Left lung (tissue), 14 donors: ENCODE measurements at places on chromosomes 4 and X. TPM values are rescaled to one million over a fixed set of nuclear protein-coding genes. Genes with fewer than 3 reads are reported as not detected.
A peak's percentile ranks its signal among the peaks of the same experiment; 100 is the strongest.

DNA sequence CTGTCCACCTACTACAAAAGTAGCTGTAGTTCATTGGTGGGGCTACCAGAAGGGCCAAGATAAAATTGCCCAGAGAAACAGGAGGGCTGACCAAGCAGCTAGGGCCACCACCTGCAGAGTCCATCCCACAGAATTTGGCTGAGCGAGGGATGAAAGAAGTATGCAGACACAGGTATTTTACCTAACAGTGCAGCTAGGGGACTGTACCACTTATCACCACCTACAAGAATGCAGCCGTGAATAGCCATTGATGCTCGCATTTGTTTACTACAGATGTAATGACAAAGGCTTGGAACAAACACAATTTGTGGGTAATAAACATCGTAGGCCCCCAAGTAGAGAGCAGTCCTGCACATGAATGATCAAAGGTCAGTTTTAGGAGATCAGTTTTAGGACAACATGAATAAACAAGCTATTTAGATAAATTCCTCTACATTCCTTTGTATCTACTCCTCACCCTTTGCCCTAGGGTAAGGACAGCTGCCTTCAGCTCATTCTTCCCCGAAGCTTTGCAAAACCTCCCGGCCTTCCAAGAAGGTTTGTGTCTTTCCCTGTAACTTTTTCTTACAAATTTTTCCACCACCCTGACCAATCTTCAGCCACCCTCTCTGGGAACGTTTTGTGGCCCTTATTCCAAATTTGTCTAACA lies 49.5 kb downstream of the ZNF718 start:
- no peak overlapping the region for H3K27ac ChIP-seq
- DNase-seq, result no peak
- no peaks in the 10 kb centered on the region for H3K27me3 ChIP-seq
- no peaks in the 10 kb centered on the region for H3K4me1 ChIP-seq
- no peak overlapping the region for H3K4me3 ChIP-seq

The INTS6L gene
- 7.2 TPM for total RNA-seq

DNA sequence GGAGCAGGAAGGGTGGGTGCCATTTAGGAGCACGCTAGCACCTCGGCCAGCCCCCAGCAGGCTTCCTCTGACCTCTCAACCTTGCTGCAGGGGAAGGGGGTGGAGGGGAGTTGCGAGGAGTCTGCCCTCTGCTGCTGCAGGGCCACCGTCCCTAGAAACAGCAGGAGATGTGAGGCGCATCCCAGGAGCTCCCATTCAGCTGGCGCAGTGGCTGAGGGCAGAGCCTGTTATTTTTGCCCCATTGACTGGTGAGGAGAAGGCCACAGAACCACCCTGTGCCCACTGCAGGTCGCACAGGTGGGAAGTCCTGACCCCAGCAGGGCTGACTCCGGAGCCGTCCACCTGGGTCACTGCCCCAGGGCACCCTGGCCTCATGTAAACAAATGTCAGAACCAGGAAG lies 8.0 kb downstream of the PDE6B start:
- DNase-seq, result no peak
- H3K4me1 ChIP-seq, result no peaks in the 10 kb centered on the region
- H3K27ac ChIP-seq, result no peak overlapping the region
- H3K27me3 ChIP-seq, result no peaks in the 10 kb centered on the region
- H3K36me3 ChIP-seq, result no peaks in the 10 kb centered on the region

GRCh38 chr4:144656850-144657249 lies 10.9 kb downstream of the HHIP start:
- no peaks in the 10 kb centered on the region for H3K4me1 ChIP-seq
- H3K36me3 ChIP-seq, result no peaks in the 10 kb centered on the region
- H3K27me3 ChIP-seq, result no peaks in the 10 kb centered on the region
- no peak overlapping the region for H3K27ac ChIP-seq
- DNase-seq, result no peak
- no peak overlapping the region for H3K4me3 ChIP-seq

The GATA1 gene
- 0.55 TPM for total RNA-seq

The BGN gene
- total RNA-seq, result 492 TPM

DNA sequence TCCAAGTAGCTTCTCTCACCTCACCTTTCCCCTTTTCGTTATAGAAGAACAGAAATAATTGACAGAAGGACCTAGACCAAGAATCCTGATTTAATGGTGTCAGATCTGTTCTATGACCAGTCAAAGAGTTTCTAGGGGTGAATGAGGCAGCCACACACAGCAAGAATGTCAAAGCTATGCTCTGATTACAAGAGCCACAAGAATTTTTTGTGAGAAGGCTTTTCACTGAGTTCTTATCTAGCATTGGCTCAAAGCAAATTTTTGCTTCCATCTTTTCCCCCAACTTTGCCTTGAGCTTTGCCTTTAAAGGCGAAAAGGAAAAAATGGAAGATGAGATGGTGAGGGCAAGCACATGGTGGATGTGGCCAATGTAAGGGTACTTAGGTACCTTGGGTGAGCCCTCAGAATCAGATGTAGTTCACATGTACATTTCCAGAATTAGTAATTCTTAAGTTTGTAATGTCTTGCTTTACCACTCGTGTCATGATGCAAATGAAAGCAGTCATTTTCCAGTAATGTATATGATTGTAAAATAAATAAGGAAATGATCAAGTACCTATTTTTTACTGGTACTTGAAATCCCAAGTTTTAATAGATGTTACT lies 23.5 kb downstream of the FMR1 start:
- no peaks in the 10 kb centered on the region for H3K36me3 ChIP-seq
- no peak overlapping the region for H3K4me3 ChIP-seq
- no peak overlapping the region for H3K27ac ChIP-seq
- H3K27me3 ChIP-seq, result no peaks in the 10 kb centered on the region
- no peaks in the 10 kb centered on the region for H3K4me1 ChIP-seq
- no peak for DNase-seq

DNA sequence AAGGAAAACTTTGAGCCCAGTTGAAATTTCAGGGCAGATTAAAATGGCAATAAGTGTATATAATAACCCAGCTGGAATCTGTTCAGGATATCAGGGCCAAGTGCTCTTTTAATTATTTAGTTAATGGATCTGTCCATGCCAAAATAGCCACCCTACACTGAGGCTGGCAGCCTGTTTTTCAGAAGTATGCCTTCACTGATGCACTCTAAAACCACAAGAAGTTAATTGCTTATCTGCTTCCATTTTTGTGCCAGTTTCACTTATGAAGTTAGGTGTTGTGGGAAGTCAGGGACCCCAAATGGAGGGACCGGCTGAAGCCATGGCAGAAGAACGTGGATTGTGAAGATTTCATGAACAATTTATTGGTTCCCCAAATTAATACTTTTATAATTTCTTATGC lies 960.3 kb downstream of the C4orf33 start:
- H3K27ac ChIP-seq, result no peak overlapping the region
- H3K4me3 ChIP-seq, result no peak overlapping the region
- H3K36me3 ChIP-seq, result no peaks in the 10 kb centered on the region
- H3K27me3 ChIP-seq, result no peaks in the 10 kb centered on the region
- H3K4me1 ChIP-seq, result no peaks in the 10 kb centered on the region
- DNase-seq, result no peak

The PDS5A gene
- 73.7 TPM for total RNA-seq

DNA sequence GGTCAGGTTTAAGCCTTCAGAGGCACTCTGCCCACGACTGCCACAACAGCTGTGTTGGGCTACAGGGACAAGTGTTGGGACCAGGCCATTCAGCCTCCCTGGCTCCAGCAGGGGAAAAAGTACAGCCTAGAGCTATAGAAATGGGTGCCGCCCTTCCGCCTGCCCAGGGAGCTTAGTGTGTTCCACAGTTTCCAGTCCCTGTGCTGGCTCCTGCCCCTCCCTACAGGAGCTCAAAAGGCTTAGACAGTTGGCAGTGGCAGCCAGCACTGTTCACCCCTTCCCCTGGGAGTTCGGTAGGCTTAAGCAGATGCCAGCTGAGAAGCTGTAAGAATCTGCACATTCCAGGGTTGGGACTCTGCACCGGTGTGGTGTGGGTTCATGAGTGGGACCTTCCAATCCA lies 408.2 kb upstream of the INTU start:
- H3K4me3 ChIP-seq, result no peak overlapping the region
- H3K27me3 ChIP-seq, result no peaks in the 10 kb centered on the region
- H3K4me1 ChIP-seq, result no peaks in the 10 kb centered on the region
- no peak for DNase-seq

GRCh38 chrX:18286322-18286831 lies 65.7 kb upstream of the BEND2 start:
- H3K27me3 ChIP-seq, result no peaks in the 10 kb centered on the region
- no peak overlapping the region for H3K27ac ChIP-seq
- H3K4me1 ChIP-seq, result no peaks in the 10 kb centered on the region
- no peak for DNase-seq

The PRR32 gene
- not detected for total RNA-seq

DNA sequence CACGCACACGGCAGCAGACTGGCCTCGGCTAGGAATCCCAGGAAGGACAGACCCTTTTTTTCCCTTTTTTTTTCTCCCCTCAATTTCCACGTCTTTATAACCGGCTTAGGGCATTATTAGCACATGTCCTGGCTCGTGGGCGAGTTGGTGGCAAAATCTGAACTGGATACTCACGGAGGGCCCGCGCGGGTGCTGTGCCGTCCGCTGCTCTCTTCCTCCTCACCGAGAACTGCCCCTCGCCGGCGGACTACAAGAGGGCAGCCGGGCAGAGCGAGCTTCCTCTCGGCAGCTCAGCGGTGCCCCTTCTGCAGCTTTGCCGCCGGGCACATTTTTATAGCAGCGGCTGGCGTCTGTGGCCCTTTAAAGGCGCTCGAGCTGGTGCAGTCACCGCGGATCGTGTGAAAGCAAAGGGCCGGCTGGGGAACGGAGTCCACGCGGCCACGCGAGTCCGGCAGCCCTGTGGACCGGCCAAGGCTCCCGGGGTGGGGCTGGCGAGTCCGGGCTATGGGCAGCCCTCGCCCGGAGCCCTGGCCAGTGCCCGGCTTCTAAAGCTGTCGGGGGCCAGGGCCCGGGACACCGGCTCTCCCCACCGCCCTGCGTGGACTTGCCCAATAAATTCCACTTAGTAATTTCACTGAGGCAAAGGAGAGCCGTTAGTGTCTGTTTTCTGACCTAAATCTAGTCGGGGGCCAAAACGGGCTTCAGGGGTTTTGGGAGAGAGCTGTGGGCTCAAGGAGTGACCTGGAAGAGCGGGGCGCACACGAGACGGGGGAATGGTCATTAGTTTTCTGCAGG lies 1.3 kb upstream of the CITED1 start:
- no peak overlapping the region for H3K27ac ChIP-seq
- peaks cover 24% of the 10 kb centered on the region for H3K4me1 ChIP-seq
- no peaks in the 10 kb centered on the region for H3K36me3 ChIP-seq
- peak overlapping the region; percentile 29 for H3K4me3 ChIP-seq

DNA sequence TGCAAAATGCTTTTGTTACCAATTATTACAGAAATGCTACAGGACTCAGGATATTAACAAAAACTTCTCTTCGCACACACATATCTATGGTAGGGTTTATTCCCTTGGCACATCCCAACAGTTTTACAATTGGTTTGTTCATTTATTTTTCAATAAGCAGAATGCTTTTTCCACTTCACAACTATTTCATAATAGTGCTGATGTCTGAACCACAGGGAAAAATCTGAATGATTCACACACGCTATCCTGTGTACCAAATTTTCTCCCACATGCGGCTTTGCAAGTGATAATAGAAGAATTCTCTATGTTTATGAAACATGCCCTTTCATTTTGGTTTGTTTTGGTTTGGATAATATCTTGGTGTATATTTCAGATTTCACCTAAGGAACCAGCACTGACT lies 725.7 kb upstream of the TENM3 start:
- H3K27me3 ChIP-seq, result no peaks in the 10 kb centered on the region
- no peak overlapping the region for H3K27ac ChIP-seq
- no peak for DNase-seq
- H3K4me1 ChIP-seq, result no peaks in the 10 kb centered on the region

The LRP2BP gene
- 0.79 TPM for total RNA-seq

DNA sequence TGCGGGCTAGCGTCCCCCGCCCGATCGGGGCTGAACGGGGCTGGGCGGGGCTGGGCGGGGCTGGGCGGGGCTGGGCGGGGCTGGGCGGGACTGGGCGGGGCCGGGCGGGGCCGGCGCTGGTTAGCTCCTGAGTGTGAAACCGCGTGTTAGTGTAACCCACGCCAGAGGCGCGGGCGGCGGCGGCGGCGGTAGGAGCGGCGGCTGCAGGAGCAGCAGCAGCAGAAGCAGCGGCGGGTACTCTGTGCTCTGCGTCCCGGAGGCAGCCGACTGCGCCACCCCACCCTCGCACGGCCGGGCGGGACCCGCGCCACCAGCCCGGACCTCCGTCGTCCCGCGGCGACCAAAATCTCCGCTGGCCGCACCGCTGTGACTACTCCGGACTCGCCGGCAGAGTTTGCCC lies 128.1 kb downstream of the LAS1L start:
- DNase-seq, result peak; percentile 4
- no peak overlapping the region for H3K4me3 ChIP-seq
- no peaks in the 10 kb centered on the region for H3K36me3 ChIP-seq
- no peaks in the 10 kb centered on the region for H3K4me1 ChIP-seq

DNA sequence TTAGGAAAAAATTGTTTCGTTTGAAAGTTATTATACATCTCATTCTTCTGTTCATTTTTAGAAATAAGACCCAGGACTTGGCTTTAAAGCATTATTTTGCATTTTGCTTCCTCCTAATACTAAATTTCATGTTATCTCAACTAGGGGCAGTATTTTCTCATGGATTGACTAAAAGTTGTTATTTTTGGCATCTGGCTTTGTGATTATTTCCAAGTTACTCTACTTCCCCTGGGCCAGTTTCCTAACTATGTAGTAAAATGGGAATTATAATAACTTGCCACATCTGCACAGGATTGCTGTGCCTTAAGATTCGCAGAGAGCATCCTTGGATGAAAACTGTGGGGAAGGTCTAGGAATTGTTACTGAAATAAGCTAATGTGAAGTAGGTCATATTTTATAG lies 3.0 kb downstream of the RBPJ start:
- no peaks in the 10 kb centered on the region for H3K36me3 ChIP-seq
- H3K27ac ChIP-seq, result no peak overlapping the region
- H3K4me1 ChIP-seq, result peaks cover 62% of the 10 kb centered on the region
- no peak for DNase-seq
- peak overlapping the region; percentile 82 for H3K4me3 ChIP-seq

DNA sequence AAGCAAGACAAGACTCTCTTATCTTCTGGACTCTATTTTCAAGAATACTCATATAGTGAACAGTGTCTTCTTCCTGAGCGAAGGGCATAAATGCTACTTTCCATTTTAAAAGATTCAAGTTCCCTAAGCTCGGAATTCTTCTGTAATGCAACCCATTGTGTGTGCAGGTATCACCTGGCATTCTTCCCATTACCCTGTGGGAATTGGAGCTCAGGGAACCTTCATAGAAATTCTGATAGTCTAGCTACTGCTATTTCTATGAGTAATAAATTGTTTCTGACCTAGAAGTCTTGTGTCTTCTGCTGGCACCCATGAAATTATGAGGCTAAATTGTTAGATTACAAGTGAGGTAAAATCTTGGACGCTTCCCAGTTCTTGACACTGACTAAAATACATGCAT lies 324.1 kb upstream of the DIPK2B start:
- no peaks in the 10 kb centered on the region for H3K4me1 ChIP-seq
- no peak overlapping the region for H3K4me3 ChIP-seq
- H3K27ac ChIP-seq, result no peak overlapping the region
- no peak for DNase-seq
- peaks cover 8% of the 10 kb centered on the region for H3K27me3 ChIP-seq
- no peaks in the 10 kb centered on the region for H3K36me3 ChIP-seq
